ENCODE measurements at places on chromosomes 11 and 22.

- DNase-seq, result no peak
Measured at GRCh38 chr11:115721296-115721995, 217.2 kb upstream of the CADM1 start.

- no peak for DNase-seq
Measured at GRCh38 chr11:5922749-5923426, 19.2 kb upstream of the OR56A3 start.

DNA sequence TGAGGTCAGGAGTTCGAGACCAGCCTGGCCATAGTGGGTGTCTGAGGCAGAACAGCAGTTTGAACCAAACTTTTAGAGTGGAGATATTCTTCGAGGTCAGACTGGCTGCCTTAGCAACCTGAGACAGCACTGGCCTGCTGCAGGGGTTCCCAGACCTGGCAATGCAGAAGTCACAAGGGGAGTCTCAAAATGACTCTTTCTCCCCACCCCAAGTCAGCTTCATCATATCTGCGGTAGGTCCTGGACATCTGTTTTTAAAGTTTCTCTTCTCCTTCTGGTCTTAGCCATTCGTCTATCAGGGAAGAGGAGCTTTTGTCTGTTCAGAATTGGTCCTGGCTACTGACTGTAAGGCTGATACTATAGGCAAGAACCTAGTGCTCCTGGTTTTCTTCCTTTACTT is 14.5 kb upstream of the CLMP start:
- DNase-seq, result no peak

DNA sequence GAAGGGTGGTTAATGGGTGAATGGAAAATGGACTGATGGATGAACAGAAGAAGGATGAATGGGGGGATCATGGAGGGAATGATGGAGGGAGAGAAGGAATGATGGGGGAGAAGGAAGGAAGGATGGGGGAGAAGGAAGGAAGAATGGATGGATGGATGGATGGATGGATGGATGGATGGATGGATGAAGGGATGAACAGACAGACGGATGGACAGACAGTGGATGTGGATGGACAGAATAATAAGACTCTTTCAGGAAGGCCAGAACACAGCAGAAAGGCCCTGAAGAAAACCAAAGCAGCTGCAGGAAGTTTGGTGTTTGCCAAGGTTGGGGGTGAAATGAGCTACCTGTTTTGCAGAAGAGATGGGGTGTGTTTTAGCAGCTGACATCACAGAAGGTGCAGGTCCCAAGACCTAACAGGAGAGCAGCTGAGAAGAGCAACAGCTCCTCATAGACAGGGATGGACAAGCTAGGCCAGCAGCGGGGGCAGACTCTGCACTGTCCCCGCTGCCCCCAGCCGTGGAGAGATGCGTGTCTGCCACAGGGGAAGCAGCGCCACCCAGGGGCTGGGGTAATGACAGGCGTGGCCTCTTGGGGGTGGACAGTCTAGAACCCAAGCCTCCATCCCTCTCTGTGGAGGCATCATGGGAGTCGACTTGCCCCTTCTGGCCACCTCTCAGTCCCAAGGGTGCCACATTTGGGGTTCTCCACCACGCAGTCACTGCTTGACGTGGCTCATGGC is 17.9 kb downstream of the C1QTNF6 start:
- no peak for DNase-seq

GRCh38 chr11:117579161-117579560 is 217.9 kb downstream of the DSCAML1 start:
- DNase-seq, result no peak

GRCh38 chr11:94194712-94195111 is 66.1 kb downstream of the PANX1 start:
- no peak for DNase-seq

GRCh38 chr11:131909426-131910177 is 539.2 kb downstream of the NTM start:
- DNase-seq, result no peak

GRCh38 chr22:26853495-26853894 is 196.1 kb downstream of the MIAT start:
- DNase-seq, result no peak
